ENCODE measurements at places on chromosomes 16 and 17.

- no peaks in the 10 kb centered on the region for H3K4me1 ChIP-seq
- no peak for DNase-seq
- H3K27ac ChIP-seq: no peak overlapping the region
- peaks cover 4% of the 10 kb centered on the region for H3K27me3 ChIP-seq
- no peaks in the 10 kb centered on the region for H3K36me3 ChIP-seq
Measured at GRCh38 chr16:82016263-82016662, 5.0 kb upstream of the SDR42E1 start.

GRCh38 chr17:77372444-77373298, 231.9 kb downstream of the SEC14L1 start:
- H3K27ac ChIP-seq: peak overlapping the region; percentile 74
- peaks cover 84% of the 10 kb centered on the region for H3K4me1 ChIP-seq
- H3K4me3 ChIP-seq: peak overlapping the region; percentile 54
- no peaks in the 10 kb centered on the region for H3K27me3 ChIP-seq

DNA sequence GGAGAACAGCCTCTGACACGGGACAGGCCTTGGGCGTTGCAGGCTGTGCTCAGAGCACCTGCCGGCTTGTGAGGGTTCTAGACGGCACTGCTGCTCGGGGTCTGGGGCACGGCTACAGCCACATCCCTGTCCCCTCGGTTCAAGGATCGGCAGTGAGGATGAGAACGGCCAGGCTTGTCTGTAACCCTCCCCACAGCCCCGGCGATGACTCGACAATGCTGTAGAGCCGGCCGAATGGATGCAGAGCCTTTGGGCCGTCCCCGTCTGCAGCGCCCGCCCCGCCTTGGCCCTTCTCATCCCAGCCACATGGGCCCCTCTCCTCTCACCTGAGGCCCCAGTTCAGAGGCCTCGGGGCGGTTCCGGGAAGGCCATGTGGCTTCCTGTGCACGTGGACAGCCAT, 49.0 kb upstream of the METRNL start:
- H3K27me3 ChIP-seq: no peaks in the 10 kb centered on the region
- no peaks in the 10 kb centered on the region for H3K4me1 ChIP-seq
- no peak overlapping the region for H3K27ac ChIP-seq

GRCh38 chr16:16018705-16019104, 69.3 kb downstream of the ABCC1 start:
- no peaks in the 10 kb centered on the region for H3K36me3 ChIP-seq
- peaks cover 62% of the 10 kb centered on the region for H3K4me1 ChIP-seq
- no peak for DNase-seq
- H3K27me3 ChIP-seq: no peaks in the 10 kb centered on the region

GRCh38 chr16:80283466-80284392, 257.1 kb upstream of the DYNLRB2 start:
- no peaks in the 10 kb centered on the region for H3K27me3 ChIP-seq
- H3K4me3 ChIP-seq: no peak overlapping the region
- no peaks in the 10 kb centered on the region for H3K36me3 ChIP-seq
- no peaks in the 10 kb centered on the region for H3K4me1 ChIP-seq
- DNase-seq: no peak
- H3K27ac ChIP-seq: no peak overlapping the region
